ENCODE measurements at places on chromosomes 5 and 9.

GRCh38 chr5:72179028-72179815 is 71.9 kb downstream of the MAP1B start:
- DNase-seq: no peak

DNA sequence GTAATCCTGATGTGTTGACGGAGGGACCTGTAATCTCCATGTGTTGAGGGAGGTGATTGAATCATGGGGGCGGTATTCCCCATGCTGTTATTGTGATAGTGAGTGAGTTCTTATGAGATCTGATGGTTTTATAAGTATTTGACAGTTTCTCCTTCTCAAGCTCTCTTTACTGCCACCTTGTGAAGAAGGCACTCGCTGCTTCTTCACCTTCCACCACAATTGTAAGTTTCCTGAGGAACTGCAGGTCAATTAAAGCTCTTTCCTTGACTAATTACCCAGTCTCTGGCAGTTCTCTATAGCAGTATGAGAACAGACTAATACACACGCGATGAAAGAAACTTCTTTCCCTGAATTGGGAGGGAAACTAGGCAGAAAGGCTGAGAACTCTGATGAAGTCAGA is 141.1 kb upstream of the RAD23B start:
- no peak for DNase-seq

GRCh38 chr5:34411470-34412346 is 244.4 kb upstream of the RAI14 start:
- DNase-seq: no peak

DNA sequence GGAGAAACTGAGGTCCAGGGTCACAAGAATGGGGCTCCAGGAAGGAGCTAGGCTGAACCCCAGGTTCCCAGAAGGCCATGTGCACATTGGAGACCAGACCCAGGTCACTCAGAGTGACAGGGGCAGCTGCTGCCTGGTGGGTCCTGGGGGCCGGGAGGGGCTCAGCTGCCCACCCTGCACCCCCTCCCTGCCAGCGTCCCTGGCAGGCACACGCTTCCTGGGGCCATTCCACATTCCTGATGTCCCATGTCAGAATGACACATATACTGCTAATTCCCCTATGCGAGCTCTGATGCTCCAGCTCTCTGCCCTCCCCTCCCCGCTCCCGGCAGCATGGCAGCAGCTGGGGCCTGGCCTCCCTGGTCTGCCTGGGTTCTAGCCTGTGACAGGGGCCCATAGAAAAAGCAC is 14.0 kb downstream of the FGFR4 start:
- DNase-seq: no peak

DNA sequence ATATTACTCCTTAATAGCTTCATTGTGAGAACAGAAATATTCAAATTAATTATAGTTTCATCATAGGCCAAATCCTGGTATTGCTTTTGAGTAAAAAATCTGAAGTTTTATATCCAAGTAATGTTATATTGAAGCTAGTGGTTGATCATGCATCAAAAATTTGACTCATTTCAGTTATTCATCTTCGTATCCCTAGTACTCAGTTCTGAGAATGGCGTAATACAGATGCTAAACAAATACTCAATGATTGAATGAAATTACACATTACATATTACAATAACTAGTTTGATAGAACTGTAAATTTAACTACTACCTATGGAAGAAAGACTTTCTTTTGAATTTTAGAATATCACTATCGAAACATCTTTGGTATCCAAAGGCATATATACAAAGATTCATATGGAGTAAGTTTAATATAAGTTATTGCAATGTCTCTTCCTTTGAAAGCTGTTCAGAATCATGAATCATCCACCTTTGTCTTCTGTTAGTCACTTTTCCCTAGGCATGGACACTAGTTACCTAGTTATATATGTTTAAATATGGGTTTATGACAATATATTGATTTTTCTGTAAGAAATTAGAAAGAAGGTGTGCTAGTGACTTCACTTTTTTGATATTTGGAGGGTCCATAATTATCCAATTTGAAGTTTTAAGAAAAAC is 5.0 kb upstream of the ZNF462 start:
- no peak for DNase-seq

DNA sequence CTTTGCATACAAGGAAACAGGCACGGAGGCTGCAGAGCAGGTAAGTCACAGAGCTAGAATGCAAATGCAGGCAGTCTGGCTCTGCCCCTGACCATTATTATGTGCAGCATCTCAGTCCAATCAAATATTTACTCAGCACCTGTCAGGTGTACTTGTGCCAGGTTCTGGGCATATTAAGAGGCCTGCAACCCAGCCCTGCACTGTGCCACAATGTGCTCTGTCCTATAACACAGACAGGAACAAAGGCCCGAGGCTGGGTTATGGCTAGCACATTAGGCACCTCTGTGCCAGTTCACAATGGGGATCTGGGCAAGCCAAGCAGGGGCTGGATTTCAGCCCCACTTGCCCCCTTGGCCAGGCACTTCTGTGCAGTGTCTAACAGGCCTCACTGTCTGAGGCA is 14.0 kb downstream of the ARL15 start:
- no peak for DNase-seq

- DNase-seq: no peak
These were observed 24.0 kb upstream of the FRMPD1 start for GRCh38 chr9:37626708-37627292.

DNA sequence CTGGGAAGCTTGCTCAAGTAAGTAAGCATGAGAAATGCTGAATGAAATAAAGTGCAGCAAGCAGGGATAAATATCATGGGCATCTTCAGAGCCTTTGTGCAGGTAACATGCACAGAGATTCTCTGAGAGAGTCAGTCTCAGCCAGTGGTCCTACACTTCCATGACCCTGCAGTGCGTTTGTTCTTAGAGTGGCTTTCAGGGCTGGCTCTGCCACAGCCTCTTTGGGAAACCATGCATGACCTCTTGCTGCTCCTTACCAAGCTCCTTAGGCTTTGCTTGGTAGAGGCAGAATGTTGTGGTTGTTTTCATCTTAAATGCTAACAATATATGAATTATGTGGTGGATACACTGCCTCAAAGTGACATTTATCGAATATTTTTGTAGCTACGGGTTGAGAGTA is 5.4 kb downstream of the SYK start:
- no peak for DNase-seq

DNA sequence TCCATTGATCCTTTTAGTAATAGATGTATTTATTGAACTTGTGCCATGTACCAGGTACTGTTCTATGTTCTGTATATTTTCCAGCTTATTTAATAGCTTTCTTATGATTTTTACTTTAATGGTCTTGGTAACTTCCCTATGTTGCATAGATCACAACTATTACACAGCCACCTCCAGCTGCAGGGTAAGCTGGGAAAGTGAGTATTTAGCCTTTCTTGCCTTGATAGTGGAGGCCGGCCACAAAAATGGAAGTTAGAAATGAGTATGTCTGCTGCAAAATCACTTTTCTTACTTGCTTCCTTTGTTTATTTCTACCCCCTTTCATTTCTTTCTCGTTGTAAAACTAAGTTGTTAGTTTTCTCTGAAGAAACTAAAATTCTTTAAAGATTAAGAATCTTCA is 43.1 kb upstream of the ANKDD1B start:
- no peak for DNase-seq

DNA sequence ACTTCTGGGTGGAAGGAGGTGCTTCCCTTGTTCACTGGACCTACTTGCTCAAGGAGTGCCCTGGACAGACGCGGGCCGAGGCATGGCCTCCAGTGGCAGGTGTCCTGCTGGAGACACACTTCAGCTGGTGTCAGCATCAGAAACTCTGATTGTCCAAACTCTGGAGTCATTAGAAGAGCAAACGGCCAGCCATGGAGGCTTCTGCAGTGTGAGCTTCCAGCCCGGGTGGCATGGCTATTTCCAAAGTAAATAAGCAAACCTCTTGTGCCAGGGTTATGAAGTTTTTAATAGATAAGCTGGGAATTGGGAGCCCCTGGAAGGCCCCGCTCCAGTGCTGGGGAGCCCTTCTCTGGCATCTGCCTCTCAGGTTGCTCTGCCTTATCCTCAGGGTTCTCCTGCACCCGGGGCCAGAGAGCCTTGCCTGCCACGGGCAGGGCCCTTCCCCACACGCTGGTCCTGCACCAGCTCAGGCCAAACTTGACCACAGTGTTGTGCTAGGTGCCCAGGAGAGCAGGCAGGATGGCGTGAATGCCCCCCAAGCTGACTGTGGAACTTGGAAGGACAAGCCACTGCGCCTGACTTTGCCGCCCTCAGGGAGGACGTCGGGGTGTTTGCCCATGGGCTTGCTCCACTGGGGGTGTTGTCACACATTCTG is 285.6 kb downstream of the GADD45G start:
- no peak for DNase-seq

GRCh38 chr5:1374679-1375055 is 29.8 kb upstream of the CLPTM1L start:
- no peak for DNase-seq

- no peak for DNase-seq
These were observed 35.6 kb downstream of the GLRX start for GRCh38 chr5:95786821-95787418.

All from activated T-helper 9 cell treated with anti-CD3 and anti-CD28 coated beads, Interleukin-2, amount 50 U/mL, for 16 hours (primary cell).